ENCODE measurements at places on chromosomes 4 and X. TPM values are rescaled to one million over a fixed set of nuclear protein-coding genes. Genes with fewer than 3 reads are reported as not detected.

Gene CCDC110
- total RNA-seq, result not detected

Gene FAM184B
- total RNA-seq, result not detected

Gene ARMCX5
- 5.9 TPM for total RNA-seq

Gene CT83
- not detected for total RNA-seq

All from activated naive CD4-positive, alpha-beta T cell treated with anti-CD3 and anti-CD28 coated beads, Interleukin-2, amount 10 ng/mL, durations not matched to agents 5 hours and 36 hours (primary cell).